ENCODE measurements at places on chromosomes 1 and 21.

GRCh38 chr1:199855580-199855979 lies 171.9 kb upstream of the NR5A2 start:
- DNase-seq, result no peak

DNA sequence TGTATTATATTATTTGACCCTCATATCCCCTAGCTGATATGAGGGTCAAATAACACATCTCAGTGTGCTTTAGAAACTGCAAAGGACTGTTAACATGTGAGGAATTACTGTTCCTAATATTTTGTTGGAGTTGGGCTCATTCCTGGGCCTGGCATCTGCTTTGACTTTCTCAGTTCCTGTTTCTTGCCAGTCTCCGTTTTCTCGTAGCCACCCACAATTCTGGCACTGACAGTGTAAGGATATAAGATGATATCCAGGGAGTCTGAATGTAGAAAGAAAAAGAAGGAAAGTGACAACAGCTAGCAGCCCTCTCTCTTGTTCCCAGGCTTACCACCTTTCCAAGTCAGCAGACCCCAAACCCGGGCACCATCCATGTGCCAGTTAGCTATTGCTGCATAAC lies 54.4 kb upstream of the SCMH1 start:
- no peak for DNase-seq

DNA sequence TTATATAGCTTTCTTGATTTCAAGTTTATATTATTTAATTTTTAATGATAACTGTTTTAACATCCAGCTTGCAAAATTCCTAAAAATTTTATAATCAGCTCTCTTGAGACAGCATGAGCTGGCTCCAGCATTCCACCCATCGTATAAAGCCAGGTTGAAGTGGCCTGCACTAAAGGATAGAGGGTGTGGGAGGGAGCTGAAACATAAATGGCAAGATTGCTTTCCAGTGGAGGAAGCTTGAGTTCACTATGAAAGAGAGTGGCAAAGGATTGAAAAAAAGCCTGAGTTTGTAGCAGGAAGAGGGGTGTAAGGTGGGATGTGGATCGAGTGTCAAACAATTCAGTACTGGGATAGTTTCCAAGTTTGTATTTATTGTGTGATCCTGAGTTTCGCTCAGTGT lies 48.5 kb upstream of the ZNF644 start:
- no peak for DNase-seq

- DNase-seq, result no peak
Observed at GRCh38 chr1:197140121-197140520, 6.3 kb downstream of the ASPM start.

GRCh38 chr21:34647555-34647954 lies 21.2 kb upstream of the CLIC6 start:
- DNase-seq, result no peak

DNA sequence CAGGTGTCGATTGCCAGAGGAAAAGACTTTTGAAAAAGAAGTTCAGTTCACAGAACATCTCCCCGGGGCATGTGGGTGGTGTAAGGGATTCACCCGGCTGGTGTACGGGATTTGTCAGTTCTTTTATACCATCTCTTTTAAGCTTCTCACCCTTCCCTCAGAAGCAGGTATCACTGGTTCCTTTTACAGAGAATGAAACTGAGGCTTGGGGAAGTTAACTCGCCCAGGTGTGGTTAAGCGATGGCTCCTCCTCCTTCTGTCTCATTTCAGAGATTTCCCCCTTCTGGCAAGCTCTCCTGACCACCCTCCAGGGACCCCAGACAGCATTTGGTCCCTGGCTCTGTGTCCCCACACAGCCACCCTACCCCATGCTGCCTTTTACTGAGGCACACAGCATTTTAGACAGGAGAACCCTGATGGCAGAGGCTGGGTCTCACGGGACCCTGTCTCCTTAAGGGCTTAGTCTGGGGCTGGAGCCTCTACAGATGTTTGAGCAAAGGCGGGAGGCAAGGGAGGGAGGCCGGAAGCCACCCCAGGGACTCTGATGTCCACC lies 2.8 kb upstream of the ECE1 start:
- DNase-seq, result no peak

GRCh38 chr1:1684031-1684681 lies 8.4 kb downstream of the SLC35E2B start:
- no peak for DNase-seq
